ENCODE measurements at places on chromosomes 4 and X.

GRCh38 chrX:136802515-136802914 lies 21.8 kb upstream of the ARHGEF6 start:
- DNase-seq: no peak

- no peak for DNase-seq
These were observed 2.0 kb downstream of the DHX15 start for GRCh38 chr4:24582235-24582832.

- DNase-seq: no peak
These were observed 85.0 kb upstream of the TENT5D start for GRCh38 chrX:80335062-80335830.

GRCh38 chrX:153731117-153731844 lies 6.6 kb downstream of the ABCD1 start:
- DNase-seq: no peak

DNA sequence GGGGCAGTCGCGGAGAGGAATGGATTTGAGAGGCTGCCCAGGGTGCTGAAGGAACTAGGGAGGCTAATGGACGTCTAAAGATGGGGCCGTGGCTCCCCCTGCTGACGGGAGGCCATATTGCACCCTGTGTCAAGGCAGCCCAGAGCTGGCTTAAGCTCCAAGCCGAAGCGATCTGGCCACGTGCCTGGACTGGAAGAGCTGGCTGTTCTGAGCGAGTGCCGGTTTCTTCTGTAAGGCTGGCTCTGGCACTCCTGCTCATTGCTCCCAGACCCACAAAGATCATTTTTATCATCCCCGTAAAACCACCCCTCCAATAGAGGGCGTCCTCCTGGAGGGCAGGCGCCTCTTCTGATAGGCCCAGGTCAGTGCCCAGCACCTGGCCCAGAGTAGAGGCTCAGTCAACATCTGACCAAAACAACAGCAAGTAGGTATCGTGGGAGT lies 5.6 kb downstream of the PNCK start:
- DNase-seq: peak; percentile 88

GRCh38 chr4:98722000-98722399 lies 63.6 kb upstream of the TSPAN5 start:
- DNase-seq: no peak

GRCh38 chr4:138410266-138410665 lies 168.1 kb upstream of the SLC7A11 start:
- no peak for DNase-seq

GRCh38 chrX:35090801-35091200 lies 148.2 kb downstream of the FAM47B start:
- no peak for DNase-seq

DNA sequence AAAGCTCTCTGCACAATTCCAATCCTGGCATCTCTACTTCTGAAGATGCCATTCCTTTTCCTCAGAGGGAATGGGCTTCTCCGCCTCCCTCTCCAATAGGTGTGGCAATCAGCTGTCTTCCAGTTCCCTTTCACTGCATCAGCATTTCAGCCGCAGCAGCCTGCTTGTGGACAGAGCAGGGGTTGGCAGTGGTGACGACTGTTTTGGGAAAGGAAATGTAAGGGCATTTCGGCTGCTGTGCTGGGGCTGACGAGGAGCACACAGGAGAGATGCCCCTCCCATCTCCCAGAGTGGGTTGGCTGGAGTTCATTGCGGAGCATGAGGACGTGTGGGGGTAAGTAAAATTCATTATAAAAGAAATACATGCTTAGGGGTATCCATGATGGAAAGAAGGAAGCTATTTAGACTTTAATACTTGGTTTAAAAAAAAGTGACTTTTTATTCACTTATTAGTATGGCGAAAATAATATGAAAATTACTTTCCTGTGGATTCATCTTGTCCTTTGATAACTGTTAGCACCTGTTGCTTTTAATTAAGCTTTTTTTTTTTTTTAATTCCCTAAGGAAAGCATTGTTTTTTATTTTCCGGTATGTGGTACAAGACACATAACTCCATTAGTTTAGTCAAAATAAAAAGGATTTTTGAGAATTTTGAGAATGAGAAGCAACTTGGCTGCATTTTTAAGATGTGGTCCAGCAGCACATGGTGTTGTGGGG lies at the start of gene LIMCH1:
TSS of gene LIMCH1 (plus strand) at position 141 of the 717 bp plus-strand sequence. CDS start 67,839 bp downstream, outside the sequence.
- no peak for DNase-seq

- DNase-seq: no peak
These were observed 32.2 kb upstream of the GATB start for GRCh38 chr4:151792995-151793394.

DNA sequence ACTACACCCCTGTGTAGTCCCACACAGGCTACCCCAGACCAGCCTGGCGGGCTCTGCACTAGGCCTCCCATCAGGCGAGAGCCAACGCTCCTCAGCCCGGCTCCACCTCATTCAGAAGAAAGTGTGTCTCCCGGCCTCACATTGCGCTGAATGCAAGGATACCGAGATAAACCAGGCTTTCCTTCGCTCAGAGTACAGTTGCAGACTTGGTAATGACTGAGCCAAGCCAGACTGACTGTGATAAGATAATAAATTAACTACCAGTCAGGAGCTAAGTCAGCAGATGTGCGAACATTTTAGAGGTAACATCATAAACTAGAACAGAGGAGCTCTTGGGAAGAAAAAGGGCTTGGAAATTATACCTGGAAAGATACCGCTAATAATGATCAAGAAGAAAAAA lies 397.6 kb downstream of the TRIML1 start:
- DNase-seq: no peak

DNA sequence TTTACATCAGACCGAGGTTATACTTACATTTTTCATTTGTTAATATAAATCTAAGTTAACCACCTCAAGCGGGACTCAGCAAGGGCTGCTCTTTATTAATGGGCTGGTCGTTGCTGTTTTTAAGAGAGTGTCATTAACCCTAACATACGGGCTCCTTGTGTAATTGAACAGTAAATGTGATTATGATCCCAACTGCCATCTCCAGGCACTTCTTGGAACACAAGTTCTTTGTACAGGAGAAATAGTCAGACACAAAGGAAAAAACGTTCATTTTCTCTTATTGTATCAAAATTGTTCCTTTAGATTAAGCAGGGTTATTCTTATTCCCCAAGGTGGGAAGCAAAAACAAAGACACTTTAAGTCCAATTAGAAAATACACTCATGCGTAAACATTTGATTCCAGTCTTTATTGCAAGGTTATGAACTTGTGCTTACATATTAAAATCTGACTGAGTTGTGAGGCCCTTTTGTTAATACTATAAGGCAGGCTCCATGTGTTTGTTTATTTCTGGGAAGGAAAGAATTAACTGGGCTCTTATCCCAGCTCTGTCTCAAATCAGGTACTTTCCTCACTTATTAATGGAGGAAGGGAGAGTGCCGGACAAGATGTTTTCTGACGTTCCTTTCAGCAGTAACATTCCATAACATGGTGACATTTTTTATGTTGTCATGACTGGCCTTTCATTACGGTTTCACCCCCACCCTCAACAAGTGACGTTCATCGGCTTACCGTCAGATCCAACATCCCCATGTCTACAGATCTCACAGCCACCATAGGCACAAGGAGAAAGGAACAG lies 95.9 kb downstream of the RASL11B start:
- no peak for DNase-seq

Measured in midbrain (tissue), 1 donor.